NCI-H446 treated with DMSO at 0.1 percent for 48 hours (cell line): ENCODE measurements at places on chromosomes 13 and 19.

DNA sequence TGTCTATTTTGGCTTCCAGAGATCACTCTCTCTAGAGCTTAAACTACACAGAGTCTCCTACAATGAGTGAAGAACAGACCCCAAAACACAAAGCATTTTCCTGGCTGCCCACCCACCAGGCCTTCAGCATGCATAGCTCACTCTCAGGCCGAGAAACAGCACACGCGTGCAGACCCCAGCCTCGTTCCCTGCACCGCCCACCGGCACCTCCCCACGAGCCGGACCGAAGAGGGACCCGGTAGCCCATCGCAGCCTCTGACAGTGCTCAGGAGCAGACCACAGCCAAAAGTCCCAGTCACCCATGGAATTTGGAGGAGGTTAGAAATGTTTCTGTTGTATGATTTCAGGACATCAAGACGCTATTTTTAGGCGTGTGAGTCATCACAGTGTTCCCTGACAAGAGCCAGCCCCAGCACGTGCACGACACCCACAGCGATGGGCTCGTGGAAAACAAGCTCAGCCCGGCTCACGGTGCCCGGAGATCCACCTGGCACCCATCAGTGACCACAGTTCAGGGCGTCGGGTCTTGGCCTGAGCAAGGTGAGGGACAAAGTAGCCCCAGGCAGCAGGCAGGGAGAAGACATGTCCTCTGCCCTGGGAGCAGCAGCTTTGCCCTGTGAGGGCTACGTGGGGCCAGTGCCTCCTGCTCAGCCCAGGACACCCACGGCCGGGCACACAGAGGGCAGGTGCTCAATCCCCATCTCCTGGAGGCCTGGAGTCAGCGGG lies 50.1 kb upstream of the SPACA7 start:
- no peak for DNase-seq

- no peak for DNase-seq
These were observed 26.7 kb downstream of the EBPL start for GRCh38 chr13:49664606-49665005.

- DNase-seq: no peak
These were observed 4.9 kb downstream of the LIPE start for GRCh38 chr19:42422092-42422900.

DNA sequence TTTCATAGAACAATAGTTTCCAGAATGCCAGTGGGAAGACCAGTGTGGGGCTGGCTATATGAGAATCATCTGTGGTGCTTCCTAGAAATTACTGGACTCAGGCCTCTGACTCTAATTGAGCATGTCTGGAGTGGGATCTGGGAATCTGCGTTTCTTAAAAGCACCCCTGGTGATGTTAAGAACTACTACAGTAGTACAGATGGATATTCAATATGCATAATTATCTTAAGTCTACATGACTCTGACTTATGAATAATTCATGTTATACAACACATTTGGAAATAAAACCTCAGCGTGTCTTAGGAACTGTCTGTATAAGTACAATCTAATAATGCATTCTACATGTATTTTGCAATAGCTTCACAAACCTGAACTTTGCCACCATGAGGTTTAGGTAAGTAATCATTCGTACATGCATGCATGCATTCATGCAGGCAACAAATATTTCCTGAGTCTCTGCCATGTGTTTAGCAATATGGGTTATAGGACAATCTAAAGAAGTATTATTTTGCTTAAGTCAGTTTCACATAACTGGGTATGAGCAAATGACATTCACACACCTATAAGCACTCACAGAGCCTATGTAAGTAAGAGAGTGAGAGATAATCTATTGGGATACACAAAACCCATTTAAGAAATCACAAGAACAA lies 62.0 kb downstream of the EPSTI1 start:
- no peak for DNase-seq

- no peak for DNase-seq
These were observed 122.1 kb downstream of the CYSLTR2 start for GRCh38 chr13:48775804-48776203.
